PC-9 (cell line): ENCODE measurements at places on chromosomes 1 and 21. TPM values are rescaled to one million over a fixed set of nuclear protein-coding genes. Genes with fewer than 3 reads are reported as not detected.

GRCh38 chr1:3028531-3029282, 7.4 kb downstream of the ACTRT2 start:
- no peak for DNase-seq

DNA sequence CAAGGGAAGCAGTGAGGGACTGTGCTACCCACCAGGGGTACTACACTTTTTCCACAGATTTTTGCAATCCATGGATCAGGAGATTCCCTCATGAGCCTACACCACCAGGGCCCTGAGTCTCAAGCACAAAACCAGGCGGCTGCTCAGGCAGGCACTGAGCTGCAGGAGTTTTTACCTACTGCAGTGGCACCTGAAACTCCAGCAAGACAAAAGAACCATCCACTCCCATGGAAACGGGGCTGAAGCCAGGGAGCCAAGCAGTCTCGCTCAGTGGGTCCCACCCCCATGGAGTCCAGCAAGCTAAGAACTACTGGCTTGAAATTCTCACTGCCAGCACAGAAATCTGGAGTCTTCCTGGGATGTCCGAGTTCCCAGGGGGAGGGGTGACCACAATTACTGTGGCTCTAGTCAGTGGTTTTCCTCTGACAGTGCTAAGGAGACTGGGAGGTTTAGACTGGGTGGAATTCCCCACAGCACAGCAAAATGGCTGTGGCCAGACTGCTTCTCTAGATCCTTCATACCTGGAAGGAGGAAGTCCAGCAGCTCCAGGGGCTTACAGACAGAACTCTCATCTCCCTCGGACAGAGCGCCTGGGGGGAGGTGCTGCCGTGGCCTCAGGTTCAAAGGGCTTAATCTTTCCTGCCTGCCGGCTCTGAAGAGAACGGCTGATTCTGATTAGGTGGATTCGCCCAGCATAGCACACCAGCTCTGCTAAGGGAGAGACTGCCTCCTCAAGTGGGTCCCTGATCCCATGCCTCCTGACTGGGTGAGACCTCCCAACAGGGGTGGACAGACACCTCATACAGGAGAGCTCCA, 437.8 kb downstream of the LTN1 start:
- no peak for DNase-seq

- no peak for DNase-seq
These were observed 550.6 kb downstream of the PTBP2 start for GRCh38 chr1:97271916-97272788.

DNA sequence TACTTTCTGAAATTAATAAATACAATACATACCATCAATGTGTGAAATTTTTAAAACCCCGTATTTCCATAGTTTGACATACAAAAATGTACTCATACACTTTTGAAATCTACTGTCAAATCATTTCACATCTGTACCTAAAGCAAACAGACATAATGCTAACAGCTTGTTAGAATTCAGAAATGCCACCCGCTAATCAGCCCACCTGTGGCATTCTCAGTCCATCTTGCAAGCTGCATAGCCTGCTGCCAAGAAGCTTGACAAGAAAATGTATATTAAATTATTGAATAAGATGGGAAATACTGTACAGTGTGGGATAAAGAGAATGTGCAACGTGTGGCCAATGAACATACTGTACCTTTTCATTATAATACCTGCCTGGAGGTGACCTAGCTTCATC, 55.1 kb downstream of the ZBTB18 start:
- DNase-seq: no peak

GRCh38 chr1:197951089-197951488, 33.9 kb downstream of the LHX9 start:
- DNase-seq: no peak

DNA sequence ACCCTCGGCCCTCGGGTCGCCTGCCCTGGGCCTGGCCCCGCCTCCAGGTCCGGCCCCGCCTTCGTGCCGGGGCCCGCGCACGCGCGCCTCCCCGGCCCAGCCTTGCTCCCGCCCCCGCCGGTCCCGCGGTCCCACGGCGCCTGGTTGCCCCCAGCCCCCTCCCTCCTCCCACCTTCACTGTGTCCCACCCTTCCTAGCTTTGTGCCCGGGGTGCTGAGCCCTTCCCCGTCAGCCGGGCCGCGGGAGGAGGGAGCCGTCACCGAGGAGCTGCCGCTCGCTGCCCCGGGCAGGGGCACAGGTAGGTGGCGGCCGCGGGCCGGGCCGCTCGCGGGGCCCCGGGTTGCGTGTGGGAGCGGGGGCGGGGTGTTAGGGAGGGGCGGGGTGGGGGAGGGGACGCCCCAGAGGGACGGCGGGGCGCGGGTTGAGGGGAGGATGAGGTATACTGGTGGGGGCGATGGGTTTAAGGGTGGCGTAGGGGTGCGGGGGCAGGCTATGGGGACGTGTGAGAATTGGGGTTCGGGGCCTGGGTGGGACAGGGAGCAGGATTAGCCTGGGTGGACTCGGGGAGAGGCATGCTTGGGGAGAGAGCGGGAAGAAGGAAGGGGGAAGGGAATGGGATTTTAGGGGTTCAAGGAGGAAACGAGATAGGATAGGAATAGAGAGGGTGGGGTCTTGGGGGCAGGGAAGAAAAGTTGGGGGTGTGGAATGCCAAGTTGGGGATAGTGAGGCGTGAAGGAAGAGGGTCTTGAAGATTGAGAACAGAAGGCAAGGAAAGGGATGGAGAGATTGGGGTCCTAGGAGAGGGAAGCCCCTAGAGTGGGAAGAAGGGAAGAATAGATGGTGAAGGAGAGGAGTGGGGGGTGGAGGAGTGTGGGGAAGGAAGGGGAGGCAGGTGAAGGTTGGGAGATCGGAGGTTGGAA, at the start of gene LRRC42:
LRRC42 (plus strand) TSS at position 99 of the 920 bp plus-strand sequence. CDS start 5,650 bp downstream, outside the sequence.
- no peak for DNase-seq

DNA sequence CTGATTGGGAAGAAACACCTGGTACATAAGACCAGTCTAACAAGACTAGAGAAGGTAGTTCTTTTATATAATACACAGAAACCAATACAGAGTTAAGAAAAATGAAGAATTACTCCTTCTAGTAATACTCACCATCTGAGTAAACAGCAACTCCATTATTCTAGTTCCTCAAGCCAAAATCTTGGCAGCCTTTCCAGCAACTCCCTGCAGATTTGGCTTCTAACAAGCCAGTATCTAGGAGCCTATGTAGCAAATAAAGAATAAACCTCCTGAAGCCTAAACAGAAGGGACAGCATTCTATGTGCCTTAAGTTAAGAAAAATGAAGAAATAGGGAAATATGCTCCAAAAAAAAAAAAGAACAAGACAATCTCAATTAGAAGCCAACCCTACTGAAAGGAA, 24.5 kb downstream of the ERO1B start:
- no peak for DNase-seq

GRCh38 chr1:25516686-25517085, 26.7 kb upstream of the LDLRAP1 start:
- DNase-seq: no peak

DNA sequence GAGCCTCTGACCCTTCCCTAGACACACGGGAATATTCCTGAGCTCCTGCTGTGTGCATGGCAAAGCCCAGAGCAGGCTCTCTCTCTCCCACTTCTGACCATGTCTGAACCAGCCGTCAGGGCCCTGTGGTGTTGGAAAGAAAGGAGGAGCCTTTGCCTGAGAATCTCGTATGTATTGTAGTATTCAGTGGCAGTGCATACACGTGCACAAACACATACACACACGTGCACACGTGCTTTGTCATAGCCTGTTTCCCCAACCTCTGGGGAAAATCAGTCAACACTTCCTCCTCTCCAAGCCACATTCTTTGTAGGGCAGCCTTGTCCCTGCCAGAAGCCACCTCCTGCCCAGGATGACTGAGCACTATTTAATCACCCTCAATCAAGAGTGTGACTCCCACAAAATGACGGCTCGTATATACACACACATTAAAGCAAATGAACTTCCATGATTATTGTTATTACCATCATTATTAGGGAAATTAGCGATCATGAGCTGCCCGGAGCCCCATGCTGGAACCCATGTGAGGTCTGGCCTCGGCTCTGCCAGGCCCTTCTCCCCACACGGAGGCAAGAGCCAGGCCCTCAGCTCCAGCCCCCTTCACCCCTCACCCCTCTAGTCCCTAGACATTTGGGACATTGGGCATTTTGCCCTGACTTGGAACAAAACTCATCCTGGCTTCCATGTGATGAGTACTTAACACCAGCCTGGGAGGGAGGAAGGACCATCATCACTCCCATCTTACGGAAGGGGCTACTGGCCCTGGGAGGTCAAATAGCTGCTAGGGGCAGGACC, 331.9 kb downstream of the NPHP4 start:
- no peak for DNase-seq

GRCh38 chr1:97379387-97380075, 541.3 kb downstream of the DPYD start:
- DNase-seq: no peak

- no peak for DNase-seq
These were observed 5.0 kb downstream of the TOR1AIP2 start for GRCh38 chr1:179872558-179872957.

- no peak for DNase-seq
These were observed 271.3 kb upstream of the B3GALT2 start for GRCh38 chr1:193457676-193458075.

GRCh38 chr1:227298512-227299240, 19.6 kb downstream of the CDC42BPA start:
- DNase-seq: no peak

DNA sequence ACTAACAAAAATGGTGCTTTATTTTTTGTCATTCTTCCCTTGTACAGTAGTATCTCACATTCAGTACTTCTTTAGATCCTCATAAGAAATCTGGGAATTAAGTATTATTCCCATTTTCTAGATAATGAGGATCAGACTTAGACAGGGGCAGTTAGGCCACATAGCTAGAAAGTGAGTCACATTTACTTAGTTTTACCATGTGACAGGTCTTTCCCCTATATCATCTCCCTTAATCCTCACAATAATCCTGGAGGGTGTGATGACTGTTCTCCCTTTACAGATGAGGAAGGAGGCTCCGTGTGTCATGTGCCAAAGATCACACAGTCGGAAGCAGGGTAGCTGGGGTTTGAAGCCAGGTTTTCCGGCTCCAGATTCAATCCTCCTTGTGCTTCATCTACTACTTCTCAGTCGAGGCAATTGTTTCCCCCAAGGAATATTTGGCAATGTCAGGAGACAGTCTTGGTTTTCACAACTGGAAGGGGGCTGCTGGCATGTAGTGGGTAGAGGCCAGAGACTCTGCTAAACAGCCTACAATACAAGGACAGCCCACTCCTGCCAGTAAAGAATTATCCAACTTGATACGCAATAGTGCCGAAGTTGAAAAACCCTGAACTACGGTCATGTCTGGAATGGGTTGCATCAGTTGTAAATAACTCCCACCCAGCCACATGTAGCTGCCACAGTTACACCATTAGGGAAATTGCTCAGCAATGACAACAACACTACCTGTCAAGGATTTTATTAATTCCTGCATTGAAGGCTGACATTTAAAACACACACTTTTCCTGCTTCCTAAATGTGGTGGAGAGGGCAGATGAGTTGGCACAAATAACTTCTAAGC, 54.5 kb downstream of the C8B start:
- DNase-seq: no peak

GRCh38 chr21:35923971-35924370, 136.4 kb downstream of the SETD4 start:
- DNase-seq: no peak

DNA sequence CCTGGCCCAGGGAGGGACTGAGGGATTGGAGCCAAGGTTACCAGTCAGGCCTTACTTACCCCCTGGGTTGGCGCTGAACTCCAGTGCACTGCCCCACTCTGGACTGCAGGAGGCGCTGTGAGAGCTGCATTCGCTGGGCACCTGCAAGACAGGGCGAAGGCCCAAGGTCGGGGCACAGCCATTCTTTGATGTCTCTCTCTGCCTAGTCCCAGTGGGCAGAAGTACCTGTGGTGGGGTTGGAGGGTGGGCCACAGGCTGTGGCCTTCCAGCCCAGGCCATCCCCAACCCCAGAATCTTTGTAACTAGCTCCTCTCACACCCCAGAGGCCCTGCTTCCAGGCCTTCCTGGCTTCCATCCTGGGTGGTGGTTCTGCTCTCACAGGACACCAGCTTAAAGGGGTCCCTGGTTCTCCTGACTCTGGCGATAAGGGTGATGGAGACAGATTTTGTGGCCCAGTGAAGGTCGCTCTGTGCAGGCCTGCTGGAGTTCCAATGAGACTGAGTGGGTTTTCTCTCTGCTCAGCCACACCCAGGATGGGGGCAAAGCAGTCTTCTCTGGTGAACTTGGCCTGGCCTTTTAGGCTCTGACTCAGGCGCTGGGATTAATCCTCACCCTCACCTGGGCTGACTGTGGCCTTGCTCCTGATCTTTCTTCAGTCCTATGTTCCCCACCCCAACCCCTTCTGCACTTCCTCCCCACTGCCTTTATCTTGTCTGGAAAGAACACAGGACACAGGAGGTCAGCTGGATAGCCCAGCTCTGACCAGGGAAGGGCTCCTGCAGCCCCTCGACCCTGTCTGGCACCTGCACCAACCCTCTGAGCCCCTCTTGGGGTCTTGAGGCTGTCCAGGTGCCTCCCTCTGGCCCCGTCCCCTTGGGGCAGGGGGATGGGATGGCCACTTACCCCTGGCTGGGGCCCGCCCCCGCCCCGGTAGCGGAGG, 954 bp downstream of the MYOG start:
- no peak for DNase-seq

- DNase-seq: no peak
These were observed 1.6 kb upstream of the CTSK start for GRCh38 chr1:150809651-150810050.

DNA sequence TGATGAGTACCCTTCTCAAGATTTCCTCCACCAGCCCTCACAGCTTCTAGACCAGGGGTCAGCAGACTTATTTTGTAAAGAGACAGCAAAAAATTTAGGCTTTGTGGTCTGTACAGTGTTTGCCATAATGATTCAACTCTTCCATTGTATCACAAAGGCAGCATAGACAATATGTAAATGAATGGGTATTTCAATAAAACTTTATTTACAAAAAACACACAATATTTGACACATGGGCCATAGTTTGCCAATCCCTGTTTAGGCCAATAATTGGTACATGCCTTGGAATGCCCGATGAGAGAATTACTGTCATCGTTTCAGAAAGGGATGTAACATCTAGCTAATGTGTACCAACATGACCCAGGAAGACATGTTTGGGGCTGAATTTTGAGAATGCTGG, 178.9 kb upstream of the GALNT2 start:
- no peak for DNase-seq

DNA sequence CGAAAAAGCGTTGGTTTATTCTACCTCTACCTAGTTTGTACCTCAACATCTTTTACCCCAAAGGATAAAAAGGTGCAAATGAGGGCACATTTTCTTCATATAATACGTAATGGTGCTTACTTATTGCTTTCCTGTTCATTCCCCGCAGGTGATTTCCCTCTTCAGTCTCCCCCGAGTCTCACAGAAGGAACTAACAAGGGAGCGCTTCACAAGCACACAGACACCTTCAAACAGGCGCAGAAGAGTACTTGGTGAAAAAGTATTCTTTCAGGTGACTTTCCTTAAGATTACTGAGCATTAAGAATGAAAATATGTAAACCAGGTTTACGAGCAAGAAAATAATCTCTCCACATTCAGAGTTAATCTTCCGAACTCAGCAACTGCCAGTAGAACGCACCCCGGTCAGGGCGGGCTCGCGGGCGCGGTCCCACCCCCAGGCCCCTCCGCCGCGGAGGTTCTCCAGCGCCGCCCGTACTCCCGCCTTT, 511 bp upstream of the RABGAP1L start:
- DNase-seq: no peak

EPHA8 gene
- total RNA-seq: not detected in 2 replicates

PGBD5 gene
- not detected in 2 replicates for total RNA-seq

GBP3 gene
- 17.7 and 22.6 TPM in 2 replicates for total RNA-seq

PRAMEF7 gene
- total RNA-seq: not detected in 2 replicates

TNFRSF8 gene
- total RNA-seq: not detected in 2 replicates

HRNR gene
- total RNA-seq: not detected in 2 replicates

LRP8 gene
- 62.1 and 85.3 TPM in 2 replicates for total RNA-seq

CTSE gene
- total RNA-seq: 0.65 and 1.2 TPM in 2 replicates

DAB1 gene
- total RNA-seq: not detected in 2 replicates

ATP1A2 gene
- 1.1 TPM in 2 replicates for total RNA-seq

BSND gene
- total RNA-seq: 0.09 TPM in 1 of 2 replicates, not detected in the other

B3GALT2 gene
- not detected in 2 replicates for total RNA-seq

NEGR1 gene
- 0.23 and 0.44 TPM in 2 replicates for total RNA-seq
